ENCODE measurements at places on chromosomes 1 and 21.
A peak's percentile ranks its signal among the peaks of the same experiment; 100 is the strongest.

DNA sequence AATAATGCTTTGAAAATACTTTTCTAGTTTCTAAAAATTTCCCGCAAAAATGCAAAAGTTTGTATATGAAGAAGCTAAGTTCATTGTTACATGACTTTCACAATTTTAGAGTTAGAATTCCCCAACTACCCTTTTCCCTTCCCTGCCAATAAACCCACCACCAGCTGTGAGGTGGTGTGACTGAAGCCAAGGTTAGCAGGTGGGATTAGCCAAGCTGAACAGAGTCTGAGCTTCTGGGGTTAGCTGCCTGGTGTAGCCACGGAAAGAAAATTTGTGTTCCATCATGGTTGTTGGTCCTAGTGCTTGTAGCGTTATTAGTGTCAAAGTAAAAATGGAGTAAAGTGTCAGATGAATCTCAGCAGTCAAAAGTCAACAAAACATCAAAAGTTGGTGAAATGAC, 110.9 kb downstream of the ASTN1 start:
- DNase-seq, result no peak

- no peak for DNase-seq
Measured at GRCh38 chr1:236322566-236323409, 41.0 kb upstream of the ERO1B start.

DNA sequence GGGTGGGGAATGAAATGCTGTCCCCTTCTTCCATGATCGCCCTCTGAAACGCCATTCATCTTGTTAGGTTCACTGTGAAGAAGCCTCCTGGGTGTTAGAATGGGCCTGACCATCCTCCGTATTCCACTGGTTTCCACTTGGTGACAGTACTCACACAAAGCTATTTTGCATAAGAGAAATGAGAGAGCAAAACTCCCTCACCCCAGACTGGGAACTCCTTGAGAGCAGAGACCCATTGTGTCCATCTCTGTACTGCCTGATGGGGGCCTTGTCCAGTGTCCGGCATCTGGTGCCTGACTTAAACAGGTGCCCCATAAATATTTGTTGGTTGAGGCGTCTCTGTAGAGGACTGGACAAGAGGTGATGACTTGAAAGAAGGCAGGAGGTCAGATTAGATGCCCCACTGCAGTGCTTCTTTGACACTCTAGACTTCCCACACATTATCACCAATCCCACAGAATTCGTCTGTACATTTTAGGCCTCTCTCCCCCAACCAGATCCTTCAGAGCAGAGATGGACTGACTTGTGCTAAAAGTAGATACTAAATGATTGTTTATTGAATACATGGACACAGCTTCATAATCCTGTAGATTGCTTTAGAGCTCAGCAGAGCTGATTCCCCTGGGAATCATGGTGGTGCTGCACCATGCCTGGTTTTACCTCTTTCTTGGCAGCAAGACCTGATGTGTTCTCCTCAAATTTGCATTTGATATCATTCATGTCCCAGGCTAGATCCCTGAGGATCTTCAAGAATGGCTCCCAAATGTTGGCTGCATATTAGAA, 22.4 kb upstream of the KCNA2 start:
- DNase-seq, result no peak

DNA sequence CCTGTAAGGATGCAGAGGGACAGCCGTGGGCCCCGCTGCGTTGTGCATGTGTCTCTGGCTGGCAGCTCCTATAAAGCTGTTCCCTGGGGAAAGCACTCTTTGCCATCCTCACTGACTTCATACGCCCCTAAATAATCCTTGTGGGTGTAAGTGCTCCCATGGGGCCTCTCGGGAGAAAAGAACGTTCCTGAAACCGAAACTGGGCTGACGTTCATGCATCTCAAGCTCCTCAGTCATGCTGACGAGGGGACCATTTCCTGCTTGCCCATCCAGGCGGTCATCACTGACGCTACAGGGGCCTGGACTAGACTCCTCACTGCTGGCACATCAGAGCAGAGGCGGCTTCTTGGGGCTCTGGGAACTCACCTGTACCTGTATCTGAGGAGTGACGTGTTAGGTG, 73.1 kb upstream of the USP24 start:
- peak; percentile 18 for DNase-seq

DNA sequence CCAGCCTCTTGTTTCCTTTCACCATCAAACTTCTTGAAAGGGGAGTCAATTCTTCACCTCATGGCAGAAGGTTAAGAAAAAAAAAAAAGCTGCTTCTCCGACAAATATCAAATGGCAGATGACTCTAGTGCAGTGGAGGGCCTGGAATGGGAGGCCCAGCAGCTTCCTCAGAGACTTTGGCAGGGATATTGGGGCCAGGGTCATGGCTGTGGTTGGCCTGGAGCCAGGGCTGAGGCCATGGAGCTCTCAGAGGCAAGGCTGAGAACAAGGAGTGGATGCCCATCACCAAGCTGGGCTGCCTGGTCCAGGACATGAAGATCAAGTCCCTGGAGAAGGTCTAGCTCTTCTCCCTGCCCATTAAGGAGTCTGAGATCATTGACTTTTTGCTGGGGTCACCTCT, 18.7 kb downstream of the MTF1 start:
- DNase-seq, result no peak

DNA sequence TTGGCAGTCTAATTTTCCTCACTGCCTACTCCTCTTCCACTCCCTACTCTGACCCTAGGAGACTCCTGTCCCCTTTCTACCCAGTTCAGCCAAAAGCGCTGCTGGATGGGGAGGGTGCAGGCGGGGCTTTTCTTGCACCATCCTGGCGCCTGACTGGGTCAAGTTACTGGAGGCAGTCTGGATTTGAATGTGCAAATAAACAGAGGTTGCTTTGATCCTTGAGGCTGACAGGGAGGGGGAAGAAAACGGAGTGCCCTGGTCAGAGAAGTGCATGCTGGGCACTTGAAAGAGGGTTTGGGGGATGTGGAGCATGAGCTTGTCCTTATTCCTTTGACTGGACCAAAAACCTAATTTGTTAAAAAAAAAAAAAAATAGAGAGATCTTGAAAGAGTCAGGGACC, 76.8 kb upstream of the SOX13 start:
- peak; percentile 8 for DNase-seq

- DNase-seq, result no peak
Measured at GRCh38 chr1:169733924-169734323, at the start of gene SELE. SELE (minus strand) TSS chr1:169734079; CDS start chr1:169733612, 467 bp downstream.

GRCh38 chr21:36576441-36576840, 96.5 kb upstream of the CLDN14 start:
- DNase-seq, result no peak

DNA sequence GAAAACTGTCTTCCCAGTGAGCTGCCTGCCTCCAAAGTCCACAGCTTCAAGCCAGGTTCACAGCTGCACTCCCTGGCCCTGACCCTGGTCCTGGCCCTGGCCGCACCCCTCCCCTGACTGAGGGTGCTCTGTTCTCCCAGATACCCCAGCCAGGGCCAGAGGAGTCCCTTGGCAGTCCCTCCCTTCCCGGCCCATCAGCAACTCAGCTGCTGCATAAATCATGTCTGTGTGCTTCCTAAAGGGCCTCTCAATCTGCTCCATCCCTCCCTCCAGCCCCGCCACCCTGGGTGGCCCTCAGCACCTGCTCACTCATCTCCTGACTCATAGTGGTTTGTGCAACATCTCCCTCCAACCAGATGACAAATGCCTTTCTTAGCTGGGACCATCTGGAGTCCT, 24.8 kb upstream of the C1orf174 start:
- DNase-seq, result peak; percentile 19

DNA sequence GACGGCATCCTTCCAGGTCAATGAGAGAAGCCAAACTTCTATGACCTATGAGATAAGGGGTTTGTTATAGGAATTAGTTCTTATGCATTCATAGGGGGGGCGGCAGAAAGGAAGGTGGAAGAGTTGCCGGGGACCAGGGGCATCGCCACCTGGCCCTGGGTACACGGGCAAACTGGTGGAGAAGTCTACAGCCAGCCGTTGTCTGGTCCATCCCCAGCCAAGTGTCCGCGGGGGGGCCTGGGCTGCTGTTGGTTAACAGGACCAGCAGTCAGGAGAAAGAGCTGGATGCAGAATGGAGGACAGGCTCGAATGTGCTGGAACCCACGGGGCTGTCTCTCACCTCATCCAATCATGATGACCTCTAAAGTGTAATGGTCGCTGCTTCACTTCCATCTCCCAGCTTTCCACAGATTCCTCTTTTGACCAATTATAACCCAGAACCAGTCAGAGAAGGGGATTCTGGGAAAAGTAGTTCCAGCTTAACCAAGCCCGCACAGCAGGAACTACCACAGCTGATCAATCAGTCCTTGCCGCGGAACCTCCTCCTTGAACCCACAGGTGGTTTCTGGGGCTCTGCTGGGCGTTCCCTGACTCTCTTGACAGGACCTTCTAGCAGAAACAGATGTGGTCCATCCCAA, 17.8 kb downstream of the TMEM51 start:
- no peak for DNase-seq

GRCh38 chr1:53556657-53557227, 97.5 kb downstream of the DMRTB1 start:
- DNase-seq, result no peak

DNA sequence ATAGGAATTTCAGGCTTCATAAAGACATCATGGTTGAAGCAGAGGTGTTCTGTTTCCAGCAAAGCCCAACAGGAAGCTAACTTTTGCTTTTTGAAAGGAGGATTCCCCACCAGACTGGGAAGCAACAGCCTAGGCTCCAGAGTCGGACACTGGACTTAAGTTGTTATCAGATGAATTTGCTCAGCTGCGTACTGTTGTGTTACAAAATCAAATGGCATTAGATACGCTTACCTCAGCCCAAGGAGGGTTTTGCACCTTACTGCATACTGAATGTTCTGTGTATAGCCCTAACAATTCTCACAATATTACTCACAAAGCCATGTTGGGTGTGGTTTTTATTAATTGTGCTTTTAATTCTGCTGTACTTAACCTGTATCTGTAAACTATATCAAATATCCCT, 547 bp upstream of the CHIA start:
- no peak for DNase-seq

- DNase-seq, result peak; percentile 4
Measured at GRCh38 chr1:48356901-48357300, 115.1 kb downstream of the SPATA6 start.

- DNase-seq, result peak; percentile 77
Measured at GRCh38 chr1:77762072-77762476, 2.4 kb upstream of the USP33 start.

- peak; percentile 67 for DNase-seq
Measured at GRCh38 chr1:112502826-112503225, 5.9 kb upstream of the WNT2B start.

DNA sequence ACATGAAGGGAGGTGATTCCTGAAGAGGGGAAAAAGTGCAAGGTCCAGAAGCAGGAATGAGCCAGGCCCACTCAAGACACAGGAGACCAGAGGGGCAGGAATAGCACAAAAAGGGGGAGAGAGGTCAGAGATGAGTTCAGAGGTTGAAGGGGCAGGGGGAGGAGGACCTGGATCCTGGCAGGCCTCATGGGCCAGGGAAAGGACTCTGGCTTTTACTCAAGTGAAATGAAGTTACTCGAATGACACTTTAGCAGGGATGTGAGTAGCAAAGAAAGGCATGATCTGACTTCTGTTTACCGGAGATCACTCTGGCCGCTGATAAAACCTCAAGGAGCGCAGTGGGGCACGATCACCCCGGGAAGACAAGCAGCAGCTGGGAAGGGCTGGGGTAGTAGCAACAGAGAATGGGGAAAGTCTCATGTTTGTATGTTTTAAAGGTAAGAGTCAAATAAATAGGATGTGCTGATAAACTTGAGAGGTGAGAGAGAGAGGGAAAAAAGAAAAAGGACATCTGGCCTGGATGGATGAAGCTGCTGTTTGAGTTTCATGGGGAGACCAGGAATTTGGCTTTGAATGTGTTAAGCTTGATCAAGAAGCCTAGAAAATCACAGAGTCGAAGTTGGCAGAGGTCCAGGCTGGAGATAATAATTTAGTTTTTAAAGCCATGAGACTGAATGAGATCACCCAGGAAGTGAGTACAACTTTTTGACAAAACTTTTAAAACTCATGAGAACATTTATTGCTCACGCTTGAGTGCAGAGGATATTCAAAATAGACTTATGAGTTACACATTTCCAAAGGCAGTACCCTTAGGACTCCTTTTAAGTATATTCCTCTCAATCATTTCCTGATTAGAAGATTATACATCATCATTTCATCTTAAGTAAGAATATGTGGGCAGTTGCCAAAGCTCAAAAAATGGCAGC, 156.0 kb downstream of the RERE start:
- DNase-seq, result peak; percentile 89

- no peak for DNase-seq
Measured at GRCh38 chr1:65407877-65408276, 12.6 kb upstream of the LEPR start.

DNA sequence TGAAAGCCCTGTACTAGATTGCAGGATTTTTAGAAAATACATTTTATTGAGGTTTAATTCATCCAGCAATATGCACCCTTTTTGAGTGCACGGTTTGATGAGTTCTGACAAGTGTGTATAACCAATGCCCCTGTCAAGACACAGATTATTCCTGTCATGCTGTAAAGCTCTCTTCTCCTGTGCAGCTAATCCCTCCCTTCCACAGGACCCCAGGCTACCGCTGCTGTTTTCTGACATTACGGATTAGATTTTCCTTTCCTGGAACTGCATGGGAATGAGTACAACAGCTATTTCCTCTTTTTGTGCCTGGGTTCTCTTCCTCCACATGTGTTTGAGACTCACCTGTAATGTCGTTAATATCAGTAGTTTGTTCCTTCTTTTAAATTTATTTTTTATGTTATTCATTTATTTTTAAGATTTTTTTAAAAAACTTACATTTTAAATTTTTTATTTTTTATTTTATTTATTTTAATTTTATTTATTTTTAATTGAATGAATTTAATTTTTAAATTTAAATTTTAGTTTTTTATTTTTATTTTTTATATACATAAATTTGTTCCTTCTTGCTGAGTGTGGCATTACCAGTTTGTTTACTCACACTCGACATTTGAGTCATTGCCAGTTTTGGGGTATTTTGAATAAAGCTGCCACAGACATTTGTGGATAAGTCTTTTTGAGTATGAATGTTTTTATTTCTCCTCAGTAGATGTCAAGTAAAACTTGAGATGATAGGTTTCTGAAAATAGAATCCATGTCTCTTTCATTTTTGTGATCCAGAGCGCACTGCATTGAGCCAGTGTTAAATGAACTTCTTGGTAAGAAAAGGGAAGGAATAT, 79.0 kb upstream of the B3GALT5 start:
- no peak for DNase-seq

GRCh38 chr1:110053552-110054428, 16.7 kb downstream of the ALX3 start:
- peak; percentile 53 for DNase-seq

All from GM23248 (cell line).